NCI-H774 (cell line): ENCODE measurements at places on chromosomes 12 and 14.
A peak's percentile ranks its signal among the peaks of the same experiment; 100 is the strongest.

DNA sequence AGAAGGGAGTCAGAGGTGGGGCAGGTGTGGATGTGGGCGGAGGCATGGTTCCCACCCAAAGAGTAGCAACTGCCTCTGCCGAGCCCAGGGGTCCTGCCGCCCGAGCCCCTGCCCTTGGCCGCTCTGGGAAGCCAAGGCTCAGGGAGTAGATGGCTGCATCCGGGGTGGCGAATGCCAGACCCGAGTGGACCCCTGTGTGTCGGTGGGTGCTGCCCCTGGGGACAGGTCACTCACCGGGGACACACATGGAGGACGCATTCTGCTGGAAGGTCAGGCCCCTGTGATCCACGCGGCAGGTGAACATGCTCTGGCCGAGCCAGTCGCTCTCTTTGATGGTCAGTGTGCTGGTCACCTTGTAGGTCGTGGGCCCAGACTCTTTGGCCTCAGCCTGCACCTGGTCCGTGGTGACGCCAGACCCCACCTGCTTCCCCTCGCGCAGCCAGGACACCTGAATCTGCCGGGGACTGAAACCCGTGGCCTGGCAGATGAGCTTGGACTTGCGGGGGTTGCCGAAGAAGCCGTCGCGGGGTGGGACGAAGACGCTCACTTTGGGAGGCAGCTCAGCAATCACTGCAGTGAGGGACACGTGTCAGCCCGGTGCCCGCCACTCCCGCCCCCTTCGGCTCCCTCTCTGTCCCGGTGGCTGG, 329.0 kb downstream of the TMEM121 start:
- DNase-seq, result no peak

GRCh38 chr12:122421821-122422729, at the start of gene CLIP1:
Gene CLIP1, minus strand, starts transcription at chr12:122422669. Its CDS starts 42,217 bp downstream, at chr12:122380452.
- DNase-seq, result peak; percentile 46

DNA sequence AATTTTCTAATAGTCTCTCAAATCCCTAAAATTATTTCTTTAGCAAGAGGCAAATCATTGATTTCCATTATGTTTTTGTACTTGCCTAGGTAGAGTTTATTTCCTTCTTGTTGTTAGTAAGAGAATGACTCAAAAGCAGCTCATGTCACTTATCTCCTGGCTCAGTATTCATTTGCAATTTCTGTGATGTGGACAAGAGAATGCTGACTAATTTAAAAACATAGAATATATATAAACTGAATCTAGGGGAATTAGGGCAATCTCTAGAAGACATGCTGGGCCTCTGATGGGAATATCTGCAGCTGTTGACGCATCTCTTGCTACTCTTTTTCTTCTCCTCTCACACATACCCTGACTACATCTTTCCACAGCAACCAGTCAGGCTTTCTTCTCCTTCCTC, 130.8 kb upstream of the PRKD1 start:
- no peak for DNase-seq

- DNase-seq, result no peak
These were observed 24.1 kb upstream of the PAPOLA start for GRCh38 chr14:96478119-96478518.

DNA sequence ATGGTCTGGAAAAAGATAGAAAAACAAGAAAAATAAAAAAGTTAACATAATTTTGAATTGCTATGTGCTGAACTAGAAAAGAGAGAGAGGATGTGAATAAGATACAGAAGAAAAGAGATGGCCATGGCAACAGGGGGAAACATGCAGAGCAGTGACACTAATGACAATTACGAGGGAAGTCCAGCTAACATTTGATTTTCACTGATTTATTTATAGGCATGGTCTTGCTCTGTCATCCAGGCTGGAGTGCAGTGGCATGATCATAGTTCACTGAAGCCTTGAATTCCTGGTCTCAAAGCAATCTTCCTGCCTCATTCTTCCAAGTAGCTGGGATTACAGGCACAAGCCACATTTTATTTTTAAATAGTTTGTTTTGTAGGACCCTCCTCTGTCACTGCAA, 1.8 kb downstream of the OR6C74 start:
- DNase-seq, result no peak

GRCh38 chr12:40711121-40711520, 18.9 kb downstream of the CNTN1 start:
- no peak for DNase-seq

- DNase-seq, result no peak
These were observed 135.6 kb downstream of the SLC25A21 start for GRCh38 chr14:37036669-37037341.
